Kidney (tissue), 22 donors: ENCODE measurements at places on chromosomes 1 and 21.
A peak's percentile ranks its signal among the peaks of the same experiment; 100 is the strongest.

DNA sequence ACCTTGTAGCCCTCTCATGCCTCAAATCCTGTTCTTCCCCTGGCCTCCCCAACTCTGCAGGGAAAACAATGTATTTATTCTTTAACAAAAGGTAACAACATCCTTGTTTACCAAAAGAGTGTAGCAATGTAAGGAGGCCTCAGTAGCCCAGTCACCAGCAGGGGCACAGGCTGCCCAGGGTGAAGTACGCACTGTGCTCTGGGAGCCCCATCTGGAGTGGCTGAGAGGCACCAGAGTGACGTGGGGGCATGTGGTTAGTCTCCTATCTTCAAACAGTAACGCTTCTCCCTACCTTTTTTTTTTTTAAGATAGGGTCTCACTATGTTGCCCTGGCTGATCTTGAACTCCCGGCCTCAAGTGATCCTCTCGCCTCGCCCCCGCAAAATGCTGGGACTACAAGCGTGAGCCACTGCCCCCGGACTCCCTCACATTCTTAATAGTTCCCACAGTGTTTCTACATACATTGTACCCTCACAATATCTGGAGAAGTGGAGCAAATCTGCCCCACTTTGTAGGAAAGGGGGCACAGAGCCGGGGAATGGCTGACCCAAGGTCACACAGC is 51.3 kb upstream of the ECE1 start:
- no peak for DNase-seq

DNA sequence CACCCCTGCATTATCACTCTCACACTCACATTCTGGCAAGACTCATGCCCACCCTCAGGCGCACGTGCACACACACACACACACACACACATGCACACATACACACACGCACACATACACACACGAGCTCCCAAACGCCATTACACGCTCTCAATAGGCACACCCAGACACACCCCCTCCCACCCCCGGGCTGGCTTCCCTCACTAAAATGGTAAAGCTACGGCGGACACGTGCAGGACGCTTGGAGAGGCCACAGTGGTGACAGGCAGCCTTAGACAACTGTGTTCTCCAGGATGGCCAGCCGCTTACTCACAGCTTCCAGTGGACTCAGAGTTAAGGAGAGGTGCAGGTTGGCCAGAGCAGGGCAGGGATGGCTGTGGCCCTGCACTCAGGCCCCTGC is 10.1 kb downstream of the MATN1 start:
- DNase-seq = no peak

DNA sequence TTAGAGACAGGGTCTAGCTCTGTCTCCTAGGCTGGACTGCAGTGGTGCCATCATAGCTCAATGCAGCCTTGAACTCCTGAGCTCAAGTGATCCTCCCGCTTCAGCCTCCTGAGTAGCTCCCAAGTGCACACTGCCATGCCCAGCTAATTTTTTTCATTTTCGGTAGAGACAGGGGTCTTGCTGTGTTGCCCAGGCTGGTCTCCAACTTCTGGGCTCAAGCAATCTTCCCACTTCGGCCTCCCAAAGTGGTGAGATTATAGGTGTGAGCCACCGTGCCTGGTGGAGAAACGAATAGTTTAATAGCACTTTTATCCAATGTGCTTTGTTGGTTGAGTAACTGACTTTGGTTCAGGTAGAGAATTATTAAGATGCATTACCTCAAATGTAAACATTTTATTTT is 20.9 kb downstream of the PIK3CD start:
- no peak for DNase-seq

DNA sequence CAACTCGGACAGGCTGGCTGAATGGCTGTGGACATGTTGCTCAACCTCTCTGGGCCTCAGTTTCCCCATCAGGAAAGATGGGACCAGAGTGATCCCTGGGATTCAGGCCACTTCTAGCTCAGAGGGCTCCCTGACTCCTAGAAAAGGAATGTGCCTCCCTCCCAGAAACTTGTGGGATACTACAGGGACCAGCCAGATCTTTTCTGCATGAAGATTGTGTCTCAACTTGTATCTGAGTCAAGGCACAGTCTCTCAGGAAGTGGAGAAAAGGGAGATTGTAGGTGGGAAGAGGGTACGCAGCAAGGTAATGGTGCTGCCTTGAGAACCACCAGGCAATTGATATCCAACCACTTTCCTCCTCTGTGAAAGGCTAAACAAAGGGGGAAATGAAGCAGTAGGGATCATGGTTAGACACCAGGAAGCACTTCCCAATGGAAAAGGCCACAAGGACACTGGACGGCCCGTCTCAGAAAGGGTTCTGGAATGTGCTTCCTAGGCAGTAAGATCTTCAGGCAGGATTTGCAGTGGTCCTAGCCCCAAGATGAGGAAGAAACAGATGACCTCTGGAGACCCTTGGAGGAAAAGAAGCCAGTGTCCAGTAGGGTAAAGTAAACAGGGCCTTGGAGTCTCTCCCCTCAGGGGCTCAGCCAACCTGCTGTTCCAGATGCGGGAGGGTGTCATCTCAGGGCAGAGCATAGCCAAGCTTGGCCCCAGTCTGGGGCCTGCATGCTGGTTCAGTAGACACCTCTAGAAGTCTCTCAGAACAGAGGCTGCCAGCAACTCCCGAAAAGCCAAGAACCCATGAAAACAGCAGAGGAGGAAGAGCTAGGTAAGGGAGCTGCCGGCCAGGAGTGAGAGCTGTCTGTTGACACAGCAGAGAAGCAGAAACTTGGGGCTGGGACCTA is 16.8 kb downstream of the IFFO2 start:
- DNase-seq = no peak

DNA sequence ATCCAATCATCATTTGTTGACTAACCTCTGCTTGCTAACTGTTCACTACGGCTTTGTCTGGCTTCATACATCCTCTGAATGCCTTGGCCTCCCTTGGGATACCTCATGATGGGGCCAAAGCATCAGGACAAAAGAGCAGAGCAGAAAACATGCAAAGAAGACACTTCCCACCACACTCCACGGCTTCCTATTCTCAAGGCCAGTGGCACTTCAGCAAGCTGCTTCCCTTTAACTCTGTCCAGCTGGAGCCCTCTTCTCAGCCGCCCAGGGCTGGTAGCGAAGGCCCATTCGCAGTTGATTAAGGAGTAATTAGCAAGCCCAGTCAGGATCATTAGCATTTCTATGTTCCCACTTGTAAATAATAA is 224.3 kb upstream of the FGGY start:
- no peak for DNase-seq

GRCh38 chr21:33254766-33255165 is 11.4 kb upstream of the IL10RB start:
- no peak for DNase-seq

DNA sequence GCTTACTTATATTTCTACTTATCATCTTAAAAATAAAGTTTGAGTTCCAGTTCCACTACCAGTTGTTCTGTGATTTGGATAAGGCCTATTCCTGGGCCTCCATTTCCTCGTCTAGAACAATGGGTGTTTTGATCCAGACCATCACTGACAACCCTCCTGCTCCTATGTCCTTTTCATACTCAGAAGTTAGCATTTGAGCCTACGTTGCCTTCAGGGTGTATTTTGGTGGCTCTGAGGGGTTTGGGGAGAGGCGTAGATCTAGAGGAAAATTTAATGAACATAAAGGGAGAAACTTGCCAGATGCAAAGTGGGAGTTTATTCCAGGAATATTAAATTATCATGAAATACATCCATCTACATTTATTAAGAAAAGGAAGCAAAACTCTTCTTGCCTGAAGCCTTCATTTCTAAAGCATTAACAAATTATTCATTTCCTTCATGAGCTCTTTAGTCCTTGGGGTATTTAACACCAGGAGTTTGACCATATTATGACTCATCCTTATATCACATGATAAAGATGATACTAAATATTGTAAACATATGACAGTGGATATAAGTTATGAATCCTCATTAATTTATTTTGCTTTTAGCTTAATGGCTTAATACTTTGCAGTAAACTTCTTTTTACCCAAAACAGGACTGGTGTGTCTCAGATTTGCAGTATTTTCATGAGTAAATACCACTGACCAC is 47.2 kb upstream of the SYT14 start:
- no peak for DNase-seq

- DNase-seq = peak; percentile 53
Measured at GRCh38 chr1:213622365-213623063, 365.3 kb upstream of the PROX1 start.

DNA sequence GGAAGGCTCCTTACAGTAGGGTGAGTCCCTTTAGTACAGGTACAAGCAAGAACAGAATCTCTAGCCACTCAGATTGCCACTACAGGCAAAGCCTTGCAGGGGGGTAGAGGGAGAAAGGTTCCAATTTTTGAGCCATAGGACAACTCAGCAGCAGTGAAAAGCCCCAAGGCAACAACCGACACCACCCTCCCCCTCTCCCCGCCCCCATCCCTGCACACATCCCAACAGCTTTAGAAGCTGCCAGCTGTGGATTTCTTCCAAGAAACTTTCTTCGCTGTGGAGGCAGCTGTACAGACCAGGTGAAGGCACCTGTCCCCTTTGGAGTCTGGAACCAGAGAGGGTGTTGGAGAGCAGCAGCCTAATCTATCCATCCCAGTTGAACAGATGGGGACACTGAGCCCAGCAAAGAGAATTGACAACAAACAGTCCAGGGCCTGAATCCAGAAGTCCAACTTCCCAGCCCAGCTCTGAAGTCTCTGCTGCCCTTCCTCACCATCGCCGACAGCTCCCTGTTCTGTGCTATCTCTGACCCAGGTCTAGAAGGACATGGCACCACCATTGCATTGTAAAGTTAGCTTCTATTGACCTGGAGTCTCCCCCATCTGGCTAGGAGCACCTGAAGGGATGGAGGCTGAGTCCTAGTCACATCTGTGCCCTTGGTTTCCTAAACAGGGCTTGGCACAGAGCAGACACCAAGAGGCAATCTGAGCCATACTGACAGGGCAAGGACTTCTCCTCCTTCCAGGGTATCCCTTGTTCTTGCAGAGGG is 2.2 kb downstream of the TENT5B start:
- DNase-seq = no peak

DNA sequence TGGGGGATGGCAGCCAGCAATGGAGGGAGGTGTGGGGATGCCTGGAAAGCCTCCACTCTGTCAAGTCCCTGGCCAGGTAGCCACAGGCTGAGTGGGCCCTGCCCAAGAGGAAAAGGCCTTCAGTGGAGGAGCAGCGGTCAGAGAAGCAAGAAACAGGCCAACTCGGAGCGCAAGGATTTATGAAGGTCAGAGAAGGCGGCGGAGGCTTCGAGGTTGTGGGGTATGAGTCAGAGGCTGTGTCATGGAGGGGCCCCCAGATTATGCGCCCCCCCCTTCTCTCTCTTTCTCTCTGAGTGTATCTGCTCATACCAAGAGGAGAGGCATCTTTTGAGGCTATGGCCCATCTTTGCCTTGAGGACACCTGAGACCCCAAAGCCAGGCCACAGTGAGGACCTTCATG is 99.5 kb downstream of the CASZ1 start:
- DNase-seq = no peak

DNA sequence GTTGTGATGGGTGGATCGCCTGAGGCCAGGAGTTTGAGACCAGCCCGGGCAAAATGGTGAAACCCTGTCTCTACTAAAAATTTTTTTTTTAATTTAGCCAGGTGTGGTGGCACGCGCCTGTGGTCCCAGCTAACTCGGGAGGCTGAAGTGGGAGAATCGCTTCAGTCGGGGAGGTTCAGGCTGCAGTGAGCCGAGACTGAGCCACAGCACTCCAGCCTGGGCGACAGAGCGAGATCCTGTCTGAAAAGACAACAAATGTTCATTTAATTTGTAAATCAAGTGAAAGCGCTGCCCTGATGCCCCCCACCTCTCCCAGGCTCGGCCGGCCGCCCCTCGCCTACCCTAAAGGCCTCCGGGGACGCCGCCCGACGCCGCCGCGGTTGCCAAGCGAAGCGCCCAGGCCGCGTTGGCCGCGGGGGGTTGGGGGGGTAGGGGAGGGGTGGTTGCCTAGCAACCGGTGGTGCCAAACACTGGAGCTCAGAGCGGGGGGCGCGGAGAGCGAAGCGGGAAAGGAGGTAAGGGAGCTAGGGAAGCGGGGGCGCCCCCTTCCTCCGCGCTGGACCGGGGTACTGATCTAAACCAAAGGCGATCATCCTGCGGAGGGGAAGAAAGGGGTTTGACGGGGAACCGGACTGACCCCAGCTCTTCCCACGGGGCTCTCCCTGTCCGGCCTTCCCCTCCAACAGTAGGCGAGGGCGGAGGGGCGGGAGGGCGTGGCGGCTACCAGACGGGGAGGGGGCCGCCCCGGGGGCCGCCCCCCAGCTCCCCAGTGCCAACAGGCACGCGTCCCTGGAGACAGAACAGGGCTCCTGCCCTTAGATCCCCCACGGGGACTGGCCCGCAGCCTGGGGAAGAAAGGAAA is at the start of gene TEKT2:
TSS of gene TEKT2 (plus strand) at position 460 of the 862 bp plus-strand sequence. CDS start 828 bp downstream, outside the sequence.
- peak; percentile 86 for DNase-seq

DNA sequence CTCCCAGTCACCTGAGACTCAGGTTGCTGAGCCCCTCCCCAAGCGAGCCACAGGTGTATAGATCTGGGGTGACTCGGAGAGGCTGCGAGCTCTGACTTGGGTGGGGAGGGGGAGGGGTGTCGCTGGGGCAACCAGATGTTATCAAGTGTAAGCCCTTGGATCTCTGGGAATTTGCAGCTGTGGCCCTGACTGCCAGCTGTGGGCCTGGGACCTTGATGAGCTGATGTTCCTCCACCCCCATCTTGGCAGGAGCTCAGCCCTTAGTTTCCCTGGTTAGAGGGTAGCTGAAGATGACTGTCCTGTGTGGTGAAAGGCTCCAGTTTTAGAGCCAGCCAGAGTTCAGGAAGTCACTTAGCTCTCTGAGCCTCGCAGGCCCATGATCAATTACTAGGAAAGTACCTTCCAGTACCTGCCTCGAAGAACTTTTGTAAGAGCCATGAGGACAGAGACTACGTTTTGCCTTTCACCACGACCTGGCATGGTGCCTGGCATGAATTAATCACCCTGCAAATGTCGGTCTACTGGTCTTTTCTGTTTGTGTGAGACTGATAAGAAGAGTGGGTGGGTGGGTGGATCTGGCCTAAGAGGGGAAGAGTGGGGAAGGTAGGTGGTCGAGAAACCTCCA is 55.8 kb downstream of the YARS1 start:
- no peak for DNase-seq

GRCh38 chr1:164228928-164229327 is 330.1 kb upstream of the PBX1 start:
- peak; percentile 37 for DNase-seq

- peak; percentile 23 for DNase-seq
Measured at GRCh38 chr1:8962812-8963530, 17.3 kb downstream of the CA6 start.

DNA sequence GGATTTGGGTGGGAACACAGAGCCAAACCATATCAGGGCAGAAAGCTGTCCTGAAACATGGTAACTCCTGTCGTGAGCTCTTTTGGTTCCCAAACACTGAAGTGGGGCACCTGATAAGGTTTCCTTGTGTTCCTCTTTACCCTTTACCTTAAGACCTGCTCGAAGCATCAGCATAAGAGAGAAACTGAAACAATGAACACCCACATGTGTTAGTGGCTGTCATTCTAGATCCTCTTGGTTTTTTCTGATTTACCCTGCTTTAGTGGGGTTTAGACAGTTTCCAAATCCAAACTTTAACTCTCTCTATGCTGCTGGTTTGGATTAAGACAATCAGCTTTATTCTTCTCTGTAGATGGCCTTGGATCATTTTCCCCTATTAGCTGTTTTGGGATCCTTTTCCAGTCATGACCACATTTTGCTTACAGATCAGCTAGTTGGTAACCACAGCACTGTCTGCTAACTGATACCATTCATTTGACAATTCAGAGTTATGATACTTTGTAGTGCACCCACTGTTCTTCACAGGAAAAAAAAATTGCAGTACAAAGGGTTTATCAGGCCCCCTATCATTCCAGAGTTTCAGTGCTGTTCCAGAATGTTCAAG is 975 bp upstream of the MNDA start:
- DNase-seq = no peak
